ENCODE measurements at places on chromosomes 16 and 17.
A peak's percentile ranks its signal among the peaks of the same experiment; 100 is the strongest.

- no peak for DNase-seq
Observed at GRCh38 chr17:61335105-61335844, 64.4 kb upstream of the TBX2 start.

DNA sequence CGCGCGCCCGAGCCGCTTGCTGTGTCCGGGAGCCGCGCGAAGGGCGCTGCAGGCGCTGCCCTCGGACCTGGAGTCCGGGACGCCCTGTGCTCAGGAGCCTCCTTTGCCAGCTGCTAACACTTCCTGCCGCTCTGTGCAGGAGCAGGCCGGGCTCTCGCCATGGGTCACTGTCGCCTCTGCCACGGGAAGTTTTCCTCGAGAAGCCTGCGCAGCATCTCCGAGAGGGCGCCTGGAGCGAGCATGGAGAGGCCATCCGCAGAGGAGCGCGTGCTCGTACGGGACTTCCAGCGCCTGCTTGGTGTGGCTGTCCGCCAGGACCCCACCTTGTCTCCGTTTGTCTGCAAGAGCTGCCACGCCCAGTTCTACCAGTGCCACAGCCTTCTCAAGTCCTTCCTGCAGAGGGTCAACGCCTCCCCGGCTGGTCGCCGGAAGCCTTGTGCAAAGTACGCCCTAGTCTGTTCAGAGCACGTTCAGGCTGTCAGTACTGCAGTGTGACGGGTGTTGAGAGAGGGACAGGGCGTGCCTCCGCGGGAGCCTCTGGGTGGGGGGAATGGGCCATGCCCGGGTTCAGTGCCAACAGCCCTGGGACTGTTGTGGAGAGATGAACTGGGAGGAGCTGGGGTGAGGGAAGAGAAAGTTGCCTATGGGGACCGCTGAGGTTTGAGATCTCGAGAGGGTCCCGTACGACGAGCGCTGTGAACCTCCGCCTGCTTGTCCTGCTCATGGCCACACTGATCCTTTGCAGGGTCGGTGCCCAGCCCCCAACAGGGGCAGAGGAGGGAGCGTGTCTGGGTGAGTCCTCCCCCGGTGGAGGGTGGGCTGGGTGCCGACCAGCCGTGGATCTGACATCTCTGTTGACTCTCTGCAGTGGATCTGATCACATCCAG is 1.3 kb downstream of the ZNF276 start:
- no peak for DNase-seq

GRCh38 chr17:82064433-82065192 is 991 bp downstream of the DUS1L start:
- peak; percentile 11 for DNase-seq

- no peak for DNase-seq
Observed at GRCh38 chr17:55186937-55187770, 77.6 kb upstream of the HLF start.

GRCh38 chr16:50275428-50276325 is 9.3 kb downstream of the ADCY7 start:
- DNase-seq = no peak

DNA sequence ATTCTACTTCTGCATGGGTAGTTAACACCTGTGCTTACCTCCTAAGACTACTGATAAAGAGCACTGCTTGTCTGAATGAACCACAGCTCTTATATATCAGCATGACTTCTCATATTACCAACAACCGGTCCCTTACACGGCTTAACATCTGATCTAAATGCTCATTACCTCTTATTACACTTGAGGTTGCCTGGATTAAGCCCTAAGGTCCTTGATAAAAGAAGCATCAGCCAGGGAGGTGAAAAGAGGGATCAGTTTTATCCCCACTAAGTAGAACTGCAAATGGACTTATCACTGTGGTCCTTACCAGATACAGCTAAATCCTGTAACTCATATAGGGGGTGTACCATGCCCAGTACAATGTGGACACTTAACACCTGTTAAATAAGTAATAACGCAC is 8.2 kb upstream of the RSKR start:
- no peak for DNase-seq

DNA sequence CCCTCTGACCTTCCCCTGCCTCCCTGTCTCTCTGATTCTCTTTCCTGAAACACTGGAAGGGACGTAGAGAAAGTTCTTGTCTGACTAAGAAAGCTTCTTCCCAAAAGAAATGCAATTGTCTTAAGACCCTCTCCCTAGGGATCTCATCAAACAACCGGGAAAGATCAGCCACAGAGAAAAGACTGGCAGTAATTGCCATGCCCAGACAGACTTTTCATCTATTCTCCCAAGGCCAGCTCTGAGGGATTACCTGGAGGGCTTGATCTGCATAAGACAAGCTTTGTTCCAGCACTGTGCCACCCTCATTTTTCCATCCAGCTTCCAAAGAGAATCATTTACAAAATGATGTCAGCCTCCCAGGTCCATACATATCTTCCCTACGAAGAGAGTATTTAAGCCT is 38.8 kb upstream of the HS3ST3A1 start:
- no peak for DNase-seq

GRCh38 chr17:57016071-57016763 is 38.3 kb downstream of the SCPEP1 start:
- DNase-seq = no peak

Measured in NCI-H774 (cell line).